Kidney epithelial cell (primary cell): ENCODE measurements at places on chromosomes 3 and 15.

- DNase-seq, result no peak
These were observed 1208.3 kb downstream of the OTOL1 start for GRCh38 chr3:162704799-162705385.

DNA sequence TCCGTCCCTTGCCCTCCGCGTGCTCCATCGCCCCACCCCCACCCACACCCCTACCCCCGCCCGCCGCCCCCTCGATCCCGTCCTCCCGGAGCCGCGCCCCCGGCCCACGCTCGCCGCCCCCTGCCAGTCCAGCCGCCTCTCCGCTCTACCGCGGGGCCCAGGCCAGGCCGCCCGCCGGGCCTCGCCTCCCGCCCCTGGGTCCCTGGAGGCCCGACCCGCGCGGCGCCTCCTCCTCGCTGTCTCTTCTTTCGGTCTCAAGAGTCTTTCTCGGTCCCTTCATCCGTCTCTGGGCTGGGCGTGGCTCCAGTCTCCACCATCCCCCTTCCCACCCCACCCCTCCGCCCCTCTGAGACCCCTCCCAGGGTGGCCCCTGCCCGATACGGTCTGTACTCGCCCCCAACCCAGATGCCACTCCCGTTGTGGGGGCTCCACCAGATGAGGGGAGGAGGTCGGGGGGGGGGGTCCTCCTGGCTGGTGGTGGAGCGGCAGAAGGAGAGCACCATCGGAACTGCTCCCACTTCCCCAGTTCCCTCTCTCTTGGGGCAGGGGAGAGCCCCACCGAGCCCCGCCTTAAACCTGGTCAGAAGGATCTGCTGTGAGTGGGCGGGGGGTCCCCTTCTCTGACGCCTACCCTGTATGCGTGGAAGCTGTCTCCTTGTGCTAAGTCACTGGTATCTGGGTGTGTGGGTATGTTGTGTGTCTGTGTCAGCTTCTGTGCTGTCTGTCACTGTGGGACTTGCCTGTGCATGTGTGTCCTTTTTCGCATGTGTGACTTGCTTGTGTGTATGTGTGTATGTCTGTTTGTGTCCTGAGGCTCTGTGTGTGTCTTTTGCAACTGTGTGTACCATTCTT is 1.0 kb downstream of the PRKCD start:
- no peak for DNase-seq

DNA sequence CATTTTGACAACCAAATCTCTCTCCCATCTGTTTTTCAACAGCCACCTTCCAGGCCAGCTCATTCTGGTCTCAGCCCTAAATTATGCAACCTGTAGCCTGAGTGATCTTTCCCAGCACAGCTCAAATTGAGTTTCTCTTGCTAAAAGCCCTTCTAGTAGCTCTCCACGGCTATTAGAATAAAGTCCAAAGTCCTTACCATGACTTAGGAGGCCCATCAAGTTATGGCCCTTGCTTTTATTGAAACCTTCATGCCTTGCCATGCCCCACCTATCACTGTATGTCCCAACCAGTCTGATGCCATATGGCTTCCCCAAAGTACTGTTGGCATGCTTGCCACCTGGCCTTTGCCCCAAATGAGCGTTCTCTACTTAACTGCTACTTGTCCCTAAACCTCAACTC is 303.5 kb upstream of the GADL1 start:
- no peak for DNase-seq

DNA sequence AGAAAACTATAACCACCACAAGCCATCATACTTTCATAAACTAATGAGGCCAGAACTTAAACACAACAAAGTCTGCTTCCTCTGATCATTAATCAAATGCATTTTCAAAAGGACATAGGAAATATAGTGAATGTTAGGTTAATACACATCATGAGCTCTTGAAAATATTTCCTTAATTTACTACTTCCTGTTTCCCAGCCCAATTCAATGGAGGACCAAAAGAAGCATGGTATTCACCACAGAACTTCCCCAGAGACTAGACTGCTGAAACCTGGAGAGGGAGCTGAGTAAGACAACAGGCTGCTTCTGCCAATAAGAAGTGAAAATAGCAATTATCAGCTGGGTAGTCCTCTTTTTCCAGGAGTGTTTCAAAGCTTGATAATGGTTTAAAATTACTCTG is 250.3 kb downstream of the ULK4 start:
- DNase-seq, result no peak

GRCh38 chr3:128933213-128933921 is 53.9 kb downstream of the ACAD9 start:
- no peak for DNase-seq

- DNase-seq, result no peak
These were observed 1462.8 kb upstream of the GBE1 start for GRCh38 chr3:83224101-83224868.
